ENCODE measurements at places on chromosomes 6 and 20. TPM values are rescaled to one million over a fixed set of nuclear protein-coding genes. Genes with fewer than 3 reads are reported as not detected.
A peak's percentile ranks its signal among the peaks of the same experiment; 100 is the strongest.

DNA sequence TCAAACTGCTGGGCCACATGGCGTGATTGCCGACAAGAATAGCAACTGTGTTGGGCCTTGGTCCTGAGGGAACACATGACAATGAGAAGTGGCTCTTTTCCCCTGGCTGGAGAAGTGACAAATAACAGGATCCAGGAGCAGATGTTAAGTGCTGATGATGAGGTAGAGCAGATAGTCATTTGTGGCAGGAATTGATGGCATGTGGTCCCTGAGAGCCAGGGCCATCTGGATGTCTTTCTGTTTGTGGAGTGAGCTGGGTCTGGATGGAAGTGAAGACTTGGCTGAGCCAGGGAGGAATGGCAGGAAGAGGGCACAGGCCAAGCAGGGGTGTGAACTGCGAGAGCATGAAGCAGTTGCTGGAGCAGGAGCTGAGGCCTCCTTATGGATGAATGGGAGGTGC is 67.8 kb downstream of the SCAND1 start:
- no peak for DNase-seq

- DNase-seq, result peak; percentile 75
Measured at GRCh38 chr20:57071954-57072583, 194.4 kb downstream of the BMP7 start.

DNA sequence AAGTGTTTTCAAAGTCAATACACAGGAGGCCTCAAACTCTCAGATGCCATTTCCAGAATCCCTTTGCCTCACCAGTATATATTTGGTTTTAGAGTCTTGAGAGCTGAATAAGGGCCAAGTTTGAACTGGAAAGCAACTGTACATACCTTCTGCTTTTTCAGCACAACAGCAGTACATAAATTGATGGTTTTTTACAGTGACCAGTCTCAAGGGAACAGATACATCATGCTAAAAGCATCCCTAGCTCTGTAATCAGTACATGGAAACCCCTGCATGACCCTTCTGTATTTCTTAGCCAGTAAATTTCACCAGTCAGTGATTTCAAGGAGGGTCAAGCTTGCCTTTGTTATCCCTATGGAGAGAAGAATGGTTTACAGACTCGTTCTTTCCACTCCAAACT is 40.6 kb upstream of the ECHDC1 start:
- DNase-seq, result no peak

GRCh38 chr20:1845701-1846100 is 49.5 kb upstream of the SIRPA start:
- no peak for DNase-seq

DNA sequence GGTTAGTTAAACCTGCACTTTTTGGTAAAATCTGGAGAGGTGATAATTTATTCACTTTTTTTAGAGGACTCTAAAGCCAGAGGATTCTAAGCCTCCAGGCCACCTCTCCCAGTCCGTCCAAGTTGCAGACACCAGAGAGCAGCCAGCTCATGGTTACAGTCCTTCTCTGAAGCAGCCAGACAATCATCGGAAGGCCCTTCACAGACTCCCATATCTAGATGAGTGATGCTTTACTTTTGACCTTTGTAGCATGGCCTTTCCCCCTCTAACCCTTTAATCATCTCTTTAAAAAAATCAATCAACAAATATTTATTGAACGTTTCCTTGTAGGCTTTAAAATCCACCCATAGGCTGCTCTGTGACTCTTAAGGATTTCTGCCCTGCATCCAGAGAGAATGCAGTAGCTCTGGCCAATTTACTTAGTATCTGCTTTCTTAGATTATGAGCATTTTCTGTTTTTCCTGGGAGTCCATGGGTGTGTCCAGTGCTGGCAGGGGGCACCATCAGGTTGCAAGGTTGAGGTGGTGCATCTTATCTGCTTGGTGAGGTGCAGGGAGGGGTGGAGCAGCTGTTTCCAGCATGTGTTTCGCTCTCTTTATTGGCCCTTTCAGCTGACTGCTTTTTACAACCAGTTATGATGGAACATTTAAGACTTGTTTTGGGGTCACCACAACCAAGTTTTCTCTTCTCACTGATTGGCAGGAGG is 58.6 kb downstream of the JARID2 start:
- DNase-seq, result no peak

DNA sequence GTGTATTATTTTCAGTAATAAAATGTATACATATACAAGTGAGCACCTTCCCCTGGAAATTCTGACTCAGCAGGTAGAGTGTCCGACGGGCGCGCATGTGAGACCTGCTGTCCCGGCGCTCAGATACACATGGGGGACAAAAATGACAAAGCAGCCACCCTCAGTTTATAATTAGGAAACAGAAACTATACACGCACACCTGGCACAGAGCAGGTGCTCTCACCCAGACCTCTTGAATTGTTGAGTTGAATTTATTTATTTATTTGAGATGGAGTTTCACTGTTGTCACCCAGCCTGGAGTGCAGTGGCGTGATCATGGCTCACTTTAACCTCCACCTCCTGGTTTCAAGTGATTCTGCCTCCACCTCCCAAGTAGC is 180.4 kb downstream of the ZDHHC14 start:
- DNase-seq, result no peak

GRCh38 chr20:18734525-18735189 is 78.9 kb upstream of the SCP2D1 start:
- DNase-seq, result no peak

DNA sequence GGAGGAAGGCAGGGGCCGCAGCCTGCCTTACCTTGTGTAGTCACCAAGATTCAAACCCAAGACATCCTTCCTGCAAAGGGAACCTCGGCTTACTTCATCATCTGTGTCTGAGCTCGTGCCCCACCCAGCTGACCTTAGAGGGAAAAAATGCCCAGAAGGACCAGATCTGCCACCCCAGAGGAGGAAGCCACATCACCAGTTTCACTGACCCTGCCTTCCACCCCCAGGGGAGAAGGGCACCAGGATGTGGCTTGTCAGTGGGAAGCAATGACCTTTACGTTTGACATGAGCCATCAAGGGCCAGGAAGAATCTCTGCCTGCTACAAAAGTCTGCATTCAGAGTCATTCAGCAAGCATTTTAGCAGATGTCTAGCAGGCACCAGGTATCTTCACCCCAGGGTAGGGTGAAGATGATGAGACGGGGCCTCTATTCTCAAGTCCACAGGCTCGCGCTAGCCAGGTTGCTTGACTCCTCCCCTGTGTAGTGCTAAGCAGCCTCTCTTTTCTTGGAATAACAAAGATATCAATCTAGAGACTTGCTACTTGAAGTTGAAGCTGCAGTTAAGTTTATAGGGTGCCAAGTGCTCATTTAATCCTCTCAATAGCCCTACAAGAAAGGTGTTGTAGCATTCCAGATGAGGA is 28.1 kb downstream of the HM13 start:
- DNase-seq, result peak; percentile 99

GRCh38 chr6:36769183-36769675 is 70.0 kb downstream of the CPNE5 start:
- DNase-seq, result peak; percentile 56

DNA sequence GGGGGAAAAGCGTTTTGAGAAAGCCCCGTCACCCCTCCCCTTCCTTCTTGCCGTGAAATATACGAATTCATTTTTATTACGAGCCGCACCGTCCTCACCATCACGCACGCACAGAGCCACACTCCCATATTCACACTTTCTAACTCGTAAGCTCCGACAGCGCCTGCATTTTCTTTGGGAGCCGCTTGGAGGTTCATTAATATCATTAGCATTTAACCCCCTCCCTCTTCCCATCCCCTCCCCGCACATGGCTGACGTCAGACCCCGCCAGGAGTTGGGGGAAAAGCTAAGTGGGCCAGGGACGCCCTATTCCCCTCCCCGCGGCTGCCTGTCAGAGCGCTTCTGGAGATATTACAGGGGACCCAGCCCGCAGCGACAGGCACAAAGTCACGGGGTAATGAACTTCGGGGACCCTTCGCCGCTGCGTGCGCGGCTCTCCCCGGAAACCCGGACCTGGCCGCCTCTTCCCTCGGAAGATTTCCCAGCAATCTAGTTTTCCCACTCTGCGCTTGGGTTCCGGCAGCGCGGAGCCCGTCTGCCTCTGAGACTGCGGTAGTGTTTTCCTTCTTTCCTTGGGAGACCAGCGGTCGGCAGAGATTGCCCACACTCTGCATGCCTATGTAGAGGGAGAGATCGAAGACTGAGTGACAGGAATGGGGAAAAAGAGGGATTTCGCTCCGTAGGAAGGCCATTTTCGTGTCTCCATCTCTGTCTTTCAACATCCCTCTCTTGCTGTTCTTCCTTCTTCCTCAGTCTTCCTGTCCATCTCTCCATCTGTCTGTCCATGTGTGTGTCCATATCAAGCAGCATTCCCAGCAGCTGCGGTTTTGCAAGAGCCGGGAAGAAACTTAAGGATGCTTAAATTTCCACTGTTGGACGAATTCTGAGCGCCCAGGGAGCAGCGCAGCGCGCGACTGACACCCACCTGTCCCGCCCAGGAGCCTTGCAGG is at the start of gene NR2E1:
NR2E1 (plus strand) TSS at position 309 of the 950 bp plus-strand sequence. CDS start 744 bp downstream, outside the sequence.
- DNase-seq, result peak; percentile 17

DNA sequence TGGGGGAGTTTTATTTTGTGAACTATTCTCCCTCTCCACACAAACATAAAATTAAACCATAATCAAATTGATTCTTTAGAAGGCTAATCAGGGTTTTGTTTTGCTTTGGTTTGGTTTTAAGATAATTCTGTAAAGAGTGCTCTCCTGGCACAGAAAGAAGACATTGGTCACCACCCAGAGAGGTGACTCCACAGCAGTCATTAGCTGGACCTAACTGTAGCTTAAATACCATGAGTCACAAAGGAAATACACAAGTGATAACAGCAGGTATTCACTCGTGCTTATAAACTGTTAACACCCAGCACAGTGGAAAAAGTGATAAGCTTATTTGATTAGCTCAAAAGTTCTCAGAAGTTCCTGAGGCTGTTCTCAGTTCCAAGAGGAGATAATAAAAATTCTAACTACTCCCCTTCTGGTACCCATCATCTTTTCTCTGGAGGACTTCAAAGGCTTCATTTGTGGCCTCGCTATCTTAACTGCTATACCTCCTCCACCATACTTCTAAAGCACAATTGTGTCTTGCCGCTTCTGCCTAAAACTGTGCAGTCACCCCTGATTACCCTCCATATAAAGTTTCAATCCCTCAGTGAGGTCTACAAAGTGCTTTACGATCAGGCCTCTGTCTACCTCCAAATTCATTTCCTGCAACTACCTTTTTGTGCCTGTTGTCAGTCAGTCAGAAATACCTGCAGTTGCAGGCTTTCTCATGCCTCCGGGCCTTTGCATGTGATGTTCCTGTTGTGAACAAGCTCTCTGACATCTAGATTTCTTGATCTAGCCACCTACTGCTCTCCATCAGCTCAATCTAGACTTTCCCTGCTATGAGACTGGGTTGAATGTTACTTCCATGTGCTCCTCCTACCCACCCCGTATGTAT is 201.1 kb downstream of the SAMD5 start:
- no peak for DNase-seq

DNA sequence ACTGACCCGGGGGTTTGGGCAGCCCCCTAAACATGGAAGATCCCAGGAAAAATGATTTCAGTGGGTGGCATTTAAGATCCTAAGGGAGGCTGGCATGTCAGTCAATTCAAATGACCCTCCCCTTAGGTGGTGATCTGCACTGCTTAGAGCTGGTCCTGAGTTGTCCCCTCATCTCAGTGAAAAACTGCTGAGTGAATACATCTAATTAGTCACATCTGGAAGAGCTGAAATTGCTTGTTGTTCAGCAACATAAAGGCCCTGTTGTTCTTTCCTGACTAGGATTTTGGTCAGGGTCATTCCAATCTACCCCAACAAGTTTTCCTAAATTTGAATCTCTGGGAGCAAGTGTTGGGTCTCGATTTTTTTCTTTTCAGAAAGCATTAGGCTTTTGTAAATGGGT is 126.4 kb downstream of the LCA5 start:
- DNase-seq, result no peak

DNA sequence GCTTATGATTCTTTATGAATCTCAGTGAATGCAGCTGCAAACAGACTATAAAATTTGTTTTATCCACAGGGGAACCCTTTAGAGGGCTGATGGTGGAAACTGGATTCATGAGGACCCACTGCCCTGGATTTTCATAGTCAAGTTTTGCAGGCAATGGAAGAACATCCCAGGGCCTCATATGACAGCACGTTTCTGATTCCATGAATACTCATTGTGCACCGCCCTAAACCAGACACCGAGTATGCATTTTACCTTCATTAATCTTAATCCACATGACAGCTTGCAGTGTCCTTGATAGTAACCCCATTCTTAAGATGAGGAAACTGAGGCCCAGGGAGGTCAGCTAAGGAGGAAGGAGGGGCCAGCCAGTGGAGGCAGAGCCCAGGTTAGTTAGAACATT is 270.4 kb downstream of the PREX1 start:
- no peak for DNase-seq

DNA sequence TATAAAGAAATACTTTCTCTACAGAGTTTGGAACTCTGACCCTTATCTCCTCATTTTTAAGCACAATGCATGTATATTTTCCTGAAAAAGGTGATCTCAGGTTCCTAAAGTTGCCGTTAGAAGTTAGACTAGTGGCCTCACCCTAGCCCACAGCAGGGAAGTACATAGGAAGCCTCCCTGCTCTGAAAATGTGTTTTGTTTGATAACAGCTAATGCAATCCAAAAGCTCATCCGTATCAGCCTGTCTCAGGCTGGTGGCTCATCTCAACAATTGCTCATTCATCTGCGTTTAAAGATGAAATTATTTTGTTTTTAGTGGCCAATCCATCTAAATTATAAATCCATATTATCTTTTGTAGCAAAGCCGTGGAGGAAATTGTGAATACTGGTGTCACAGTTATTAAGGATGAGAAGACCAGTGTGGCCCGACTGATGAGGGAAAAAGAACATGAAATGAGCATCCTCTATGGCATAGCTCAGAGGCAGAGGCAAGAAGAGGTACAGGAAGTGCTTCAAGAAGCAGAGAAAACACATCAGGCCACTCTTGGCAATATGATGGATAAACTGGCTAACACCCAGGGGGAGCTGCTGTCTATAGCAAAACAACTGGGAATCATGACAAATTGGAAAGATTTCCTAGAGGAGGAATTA is 20.1 kb downstream of the C6orf163 start:
- no peak for DNase-seq

GRCh38 chr20:43043887-43044286 is 145.8 kb downstream of the PTPRT start:
- no peak for DNase-seq

- DNase-seq, result peak; percentile 77
Measured at GRCh38 chr20:63553251-63553932, 567 bp upstream of the FNDC11 start.

DNA sequence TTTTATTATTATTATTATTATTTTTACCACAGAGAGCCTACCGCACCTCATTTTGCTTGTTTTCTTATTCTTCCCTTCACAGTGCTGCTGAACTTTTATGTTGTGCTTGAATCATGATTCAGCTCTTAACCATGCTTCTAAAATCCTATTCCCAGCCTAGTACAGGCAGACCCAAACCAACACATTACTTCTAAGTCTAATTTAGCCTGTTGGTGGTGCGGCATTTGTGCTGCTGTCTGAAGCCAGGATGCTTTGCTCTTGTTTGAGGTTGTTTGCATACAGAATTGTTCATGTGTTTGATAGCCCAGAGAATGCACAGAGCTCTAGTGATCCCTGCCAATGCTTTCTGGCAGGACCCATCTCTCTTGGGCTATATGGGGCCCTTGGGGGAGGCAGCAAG is 213.5 kb upstream of the KCNG1 start:
- DNase-seq, result no peak

- DNase-seq, result no peak
Measured at GRCh38 chr20:53842301-53843099, 227.9 kb downstream of the BCAS1 start.

HRH3 gene
- total RNA-seq, result not detected

OR2J3 gene
- not detected for total RNA-seq

RNF144B gene
- not detected for total RNA-seq

WFDC12 gene
- total RNA-seq, result not detected

ERVFRD-1 gene
- total RNA-seq, result not detected

PRSS35 gene
- total RNA-seq, result not detected

LY6G6D gene
- total RNA-seq, result not detected

SLX4IP gene
- 4.7 TPM for total RNA-seq

DNAAF9 gene
- 12.0 TPM for total RNA-seq

HLA-DMA gene
- 10.1 TPM for total RNA-seq

CLPSL1 gene
- not detected for total RNA-seq

Measured in RPMI7951 (cell line).